Right forelimb (tissue), 1 donor: ENCODE measurements at places on chromosomes 12 and 14.

GRCh38 chr12:105175397-105175990, 60.5 kb downstream of the APPL2 start:
- DNase-seq = no peak

- no peak for DNase-seq
These were observed 216.7 kb downstream of the MED13L start for GRCh38 chr12:116060764-116061163.

DNA sequence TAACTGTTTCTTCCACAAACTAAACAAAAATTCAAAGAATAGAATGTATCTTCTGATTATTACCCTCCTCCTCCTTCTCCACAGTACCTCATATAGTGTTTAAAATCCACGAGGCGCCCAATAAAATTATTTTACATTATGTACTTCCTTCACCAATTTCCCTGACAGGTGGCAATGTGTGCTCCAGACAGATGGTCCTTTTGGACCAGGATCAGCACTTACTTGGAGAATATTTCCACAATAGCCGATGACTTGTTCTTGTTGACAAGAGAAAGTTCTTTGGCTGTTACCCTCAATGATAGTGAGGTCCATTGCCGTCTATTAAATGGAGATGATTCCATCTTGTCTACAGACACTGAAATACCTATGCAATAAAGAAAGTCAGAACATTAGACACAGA, 34.9 kb downstream of the LIMA1 start:
- DNase-seq = no peak

- no peak for DNase-seq
These were observed 482.4 kb upstream of the SOX5 start for GRCh38 chr12:24431872-24432271.

DNA sequence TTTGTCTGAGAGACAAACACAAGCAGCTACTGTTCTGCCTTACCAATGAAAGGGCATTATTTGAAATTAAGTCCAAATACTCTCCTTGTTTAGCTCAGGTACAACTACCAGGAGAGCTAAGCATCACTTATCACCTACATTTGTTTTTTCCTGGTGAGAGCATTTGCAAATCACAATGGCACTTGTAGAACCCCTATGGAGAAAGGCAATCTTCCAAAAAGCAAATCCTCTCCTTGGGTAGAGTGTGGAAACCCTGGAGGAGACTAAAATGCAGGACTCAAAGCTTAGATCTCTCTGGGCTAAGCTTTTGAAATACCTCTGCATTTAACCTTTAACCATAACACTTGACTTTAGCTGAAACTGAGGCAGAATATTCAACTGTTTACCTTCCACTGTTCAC, 20.8 kb downstream of the GTSF1 start:
- no peak for DNase-seq

GRCh38 chr14:93533842-93534241, 103.1 kb downstream of the UNC79 start:
- DNase-seq = no peak

- no peak for DNase-seq
These were observed 560.4 kb upstream of the FLRT2 start for GRCh38 chr14:84969501-84969900.

- DNase-seq = peak; percentile 65
These were observed at the start of gene LRRC9 for GRCh38 chr14:59919570-59920377. Gene LRRC9 (plus strand): TSS chr14:59920144.

- no peak for DNase-seq
These were observed 30.0 kb upstream of the STK38L start for GRCh38 chr12:27213830-27214787.

DNA sequence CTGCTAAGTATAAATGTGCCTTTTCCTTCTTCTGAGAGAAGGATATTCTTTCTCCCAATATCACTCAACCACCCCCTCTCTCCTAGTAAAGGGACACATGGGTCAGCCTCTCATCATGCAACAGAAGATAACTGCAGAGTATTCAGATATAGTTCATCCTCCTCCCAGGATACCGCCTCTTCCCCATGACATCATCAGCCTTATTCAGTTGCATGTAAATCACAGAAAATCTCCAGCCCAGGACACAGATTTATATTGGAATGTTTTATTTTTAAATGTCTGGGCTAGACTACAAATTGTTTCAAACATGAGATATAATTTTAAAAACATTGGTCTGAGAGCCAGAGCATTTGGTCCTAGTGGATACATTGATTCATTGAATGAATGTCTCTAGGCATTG, 178.5 kb downstream of the C12orf42 start:
- no peak for DNase-seq

DNA sequence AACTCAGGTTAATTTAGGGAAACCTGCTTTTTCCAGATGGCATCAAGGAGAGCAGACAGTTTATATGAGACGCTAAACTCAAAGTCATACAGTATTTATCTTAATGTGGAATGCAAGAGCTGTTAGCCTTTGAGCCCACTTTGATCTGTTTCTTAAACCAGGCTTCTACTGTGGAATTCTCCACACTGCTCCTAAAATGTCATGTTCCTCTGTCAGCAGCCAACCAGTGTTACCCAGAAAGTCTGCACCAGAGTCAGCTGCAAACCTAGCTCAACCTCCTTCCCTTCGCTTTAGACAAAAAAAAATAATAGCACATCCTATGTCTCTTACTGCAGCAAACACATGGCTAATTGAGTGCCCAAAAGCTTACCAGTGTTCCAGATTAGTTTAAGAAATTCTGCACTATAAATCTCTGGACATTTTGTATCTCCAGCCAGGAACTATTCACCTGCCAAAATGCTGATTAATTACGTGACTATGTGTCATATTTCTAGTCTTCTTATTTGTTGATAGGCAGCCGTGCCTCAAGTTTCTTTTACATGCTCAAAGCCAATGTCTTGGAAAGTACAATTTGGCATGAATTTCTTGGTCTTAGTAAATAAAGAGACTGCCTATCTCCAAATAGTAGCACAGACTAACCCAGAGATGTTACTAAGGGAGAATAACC, 21.8 kb downstream of the ARMH4 start:
- no peak for DNase-seq

DNA sequence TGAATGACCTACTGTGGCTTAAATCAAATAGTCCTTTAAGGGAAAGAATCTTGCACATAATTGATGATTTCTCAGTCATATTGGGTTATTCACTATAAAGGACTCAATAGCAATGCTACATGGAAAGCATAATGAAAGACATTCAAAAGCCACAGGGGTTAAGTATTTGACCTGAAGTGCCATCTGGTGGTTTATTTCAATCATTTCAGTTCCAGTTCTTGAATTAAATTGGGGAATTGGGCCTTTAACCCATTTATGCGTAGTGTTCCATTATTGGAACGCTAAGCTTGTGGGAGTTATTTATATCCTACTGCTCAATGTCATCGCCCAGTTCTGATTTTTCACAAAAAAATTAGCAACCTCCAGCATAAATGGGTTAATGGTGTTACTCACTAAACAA, 41.3 kb upstream of the C12orf71 start:
- DNase-seq = no peak

- no peak for DNase-seq
These were observed 59.4 kb downstream of the ITPK1 start for GRCh38 chr14:93056166-93056839.

DNA sequence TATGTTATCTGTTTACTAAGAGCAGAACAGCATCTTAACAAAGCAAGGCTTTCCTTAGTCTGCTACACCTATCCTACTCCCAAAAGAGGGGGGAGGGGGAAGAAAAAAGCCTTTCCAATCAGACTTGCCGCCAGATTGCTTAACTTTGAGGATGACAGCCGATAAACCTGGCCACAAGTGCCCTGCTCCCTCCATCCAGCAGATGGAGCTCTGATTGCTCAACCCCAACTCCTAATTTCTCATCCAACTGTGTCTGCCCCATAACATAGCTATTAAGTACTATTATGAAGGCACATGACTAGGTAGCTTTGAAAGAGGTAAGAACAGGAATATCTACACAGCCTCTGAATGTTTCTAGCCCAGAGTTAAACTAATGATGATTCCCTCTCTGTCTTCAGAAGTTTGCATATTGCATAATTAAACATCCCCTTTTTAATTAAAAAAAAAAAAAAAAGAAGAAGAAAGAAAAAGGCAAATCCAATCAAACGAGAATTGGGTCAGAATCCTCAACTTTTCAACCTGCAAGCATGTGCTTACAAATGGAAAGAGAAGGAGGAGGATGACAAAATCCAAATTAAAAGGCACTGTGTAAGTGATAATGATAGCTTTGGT, 247.4 kb downstream of the GALC start:
- no peak for DNase-seq

- no peak for DNase-seq
These were observed 515.7 kb downstream of the VRK1 start for GRCh38 chr14:97312910-97313309.

DNA sequence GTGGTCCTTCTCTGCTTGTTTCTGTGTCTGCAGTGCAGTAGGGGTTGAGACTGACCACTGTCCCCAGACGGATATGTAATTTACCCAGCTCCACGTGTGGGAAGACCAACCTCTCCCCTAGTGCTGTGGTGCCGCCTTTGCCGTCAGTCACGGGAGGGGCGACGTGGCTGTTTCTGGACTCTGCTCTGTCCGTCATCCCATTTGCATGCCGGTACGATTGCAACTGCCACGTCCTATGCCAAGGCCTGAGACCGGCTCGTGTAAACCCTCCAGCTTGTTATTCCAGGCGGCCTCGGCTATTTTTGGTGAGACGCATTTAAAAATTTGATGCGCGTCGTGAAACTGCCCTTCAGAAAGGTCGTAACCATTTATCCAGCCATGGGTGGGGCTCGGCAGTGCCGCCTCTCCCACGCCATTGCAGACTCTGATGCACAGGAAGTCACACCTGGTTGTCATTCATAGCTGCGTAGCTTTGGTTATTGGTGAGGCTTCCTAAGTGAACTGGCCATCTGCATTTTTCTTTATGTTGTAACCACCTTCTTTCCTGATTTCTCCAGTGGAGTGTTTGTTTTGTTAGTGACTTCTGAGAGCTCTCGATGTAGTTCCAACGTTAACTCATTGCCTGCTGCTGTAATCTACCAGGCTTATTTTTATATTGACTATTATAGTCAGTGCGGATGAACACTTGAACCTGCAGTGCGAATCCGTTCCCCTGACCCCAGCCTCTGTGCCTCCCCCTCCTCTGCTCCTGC, 75.1 kb downstream of the ADGRD1 start:
- DNase-seq = no peak

DNA sequence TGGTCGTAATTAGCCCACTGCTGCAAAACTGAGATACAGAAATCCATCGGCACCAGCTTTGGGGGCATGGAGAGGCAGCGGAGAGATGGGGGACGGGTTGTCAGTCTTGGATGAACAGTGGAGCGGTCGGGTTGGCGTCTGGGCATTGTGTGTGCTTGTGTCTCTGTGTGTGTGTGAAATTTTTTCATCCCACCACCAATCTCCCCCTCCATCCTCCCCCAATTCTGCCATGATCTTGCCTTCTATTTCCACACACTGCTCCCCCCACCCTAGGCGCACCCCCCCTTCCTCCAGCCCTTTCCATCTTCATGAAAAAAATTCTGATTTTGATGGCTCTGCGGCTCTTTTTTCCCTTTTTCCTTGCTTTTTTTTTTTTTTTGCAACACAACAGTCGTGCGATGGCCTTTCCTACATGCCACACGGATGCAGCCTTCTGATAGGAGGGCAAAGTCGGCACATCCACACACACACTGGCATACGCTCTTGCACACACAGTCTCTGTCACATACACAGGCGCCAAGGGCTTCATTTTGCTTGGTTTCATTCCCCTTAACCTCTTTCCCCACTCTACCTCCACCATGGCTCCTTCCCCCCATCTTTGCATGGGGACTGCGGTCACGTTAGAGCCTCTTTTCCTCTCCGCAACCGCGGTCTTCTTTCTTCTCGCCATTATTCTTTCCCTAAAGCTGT, 3.3 kb downstream of the NRXN3 start:
- DNase-seq = no peak

GRCh38 chr12:96497855-96498254, 8.5 kb downstream of the CFAP54 start:
- no peak for DNase-seq

- DNase-seq = peak; percentile 54
These were observed 8.7 kb upstream of the FGD4 start for GRCh38 chr12:32390572-32391219.

- no peak for DNase-seq
These were observed 60.0 kb downstream of the NOC4L start for GRCh38 chr12:132204063-132204792.

GRCh38 chr12:121494093-121494787, 86.6 kb downstream of the KDM2B start:
- DNase-seq = no peak

DNA sequence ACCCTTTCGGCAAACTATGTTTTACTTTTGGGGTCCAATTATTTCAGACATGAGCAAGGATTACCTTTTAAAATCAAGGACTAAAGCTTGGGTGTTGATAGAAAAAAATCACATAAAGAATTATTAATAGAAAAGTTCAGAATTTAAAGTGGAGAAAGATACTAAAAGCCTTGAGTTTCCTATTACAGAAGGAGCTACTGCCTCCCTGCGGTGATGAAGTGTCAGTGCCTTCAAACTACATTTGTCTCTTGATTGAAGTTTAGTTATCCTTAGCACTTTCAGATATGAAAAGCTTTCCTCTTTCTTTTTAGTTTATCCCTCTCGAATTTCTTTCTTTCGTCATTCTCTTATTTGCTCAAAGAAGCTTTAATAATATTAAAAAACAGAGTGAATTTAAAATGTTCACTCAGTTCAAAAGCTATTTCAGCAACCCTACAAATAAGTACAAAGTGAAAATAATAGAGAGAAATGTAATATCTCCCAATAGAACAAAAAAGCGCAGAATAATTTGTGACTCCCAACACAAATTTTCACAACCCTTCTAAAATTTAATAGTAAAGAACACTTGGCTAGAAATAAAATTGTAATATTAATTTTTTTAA, 87.6 kb downstream of the SEC23A start:
- no peak for DNase-seq
